Stimulated activated CD8-positive, alpha-beta memory T cell treated with anti-CD3 and anti-CD28 coated beads, Interleukin-4, amount 100 ng/mL, for 4 hours (primary cell): ENCODE measurements at places on chromosomes 3 and 15.

DNA sequence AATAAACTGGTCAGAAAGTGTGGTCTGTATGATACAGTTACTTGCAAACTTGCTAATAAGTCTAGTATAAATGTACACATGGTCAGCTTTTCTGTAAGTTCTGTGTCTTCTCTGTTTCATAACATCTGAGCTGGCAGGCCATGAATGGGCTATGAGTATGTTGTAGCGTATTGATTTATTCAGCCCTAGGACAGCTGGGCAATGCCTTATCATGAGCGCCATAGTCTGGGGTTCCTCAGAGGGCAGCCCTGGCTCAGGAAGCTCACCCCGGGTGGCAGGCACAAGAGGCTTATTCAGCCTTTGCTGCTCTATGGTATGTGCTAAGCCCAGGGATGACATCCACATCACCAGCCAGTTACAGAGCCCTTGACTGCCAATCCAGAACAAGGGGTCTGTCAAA lies 50.7 kb upstream of the CCR2 start:
- DNase-seq: no peak

DNA sequence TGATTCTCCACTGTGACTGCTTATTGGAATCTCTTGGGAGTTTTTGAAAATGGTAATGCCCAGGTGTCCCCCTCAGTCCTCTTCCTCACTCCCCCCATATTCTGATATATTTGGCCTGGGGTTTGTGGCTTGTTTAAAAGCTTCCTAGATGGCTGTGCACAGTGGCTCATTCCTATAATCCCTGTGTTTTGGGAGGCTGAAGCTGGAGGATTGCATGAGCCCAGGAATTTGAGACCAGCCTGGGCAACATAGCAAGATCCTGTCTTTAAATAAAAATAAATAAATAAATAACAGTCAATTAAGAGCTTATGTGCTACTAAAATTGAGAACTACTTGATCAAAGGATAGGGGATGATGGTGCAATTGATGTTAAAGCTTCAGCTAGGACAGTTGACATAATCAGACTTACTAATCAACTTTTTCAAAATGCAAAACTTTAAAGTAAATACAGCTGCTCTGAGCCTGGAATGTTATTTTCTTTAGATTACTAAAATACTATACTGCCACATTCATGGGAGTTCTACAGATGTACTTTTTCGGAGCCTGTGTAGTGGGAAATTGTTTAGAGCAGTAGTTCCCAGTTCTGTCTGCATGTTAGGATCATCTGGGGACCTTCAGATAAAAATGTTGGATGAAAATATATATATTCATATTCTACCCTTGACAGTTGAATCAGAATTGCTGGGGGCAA lies 33.4 kb downstream of the ARIH1 start:
- no peak for DNase-seq

GRCh38 chr3:29011441-29011840 lies 269.4 kb upstream of the RBMS3 start:
- no peak for DNase-seq

DNA sequence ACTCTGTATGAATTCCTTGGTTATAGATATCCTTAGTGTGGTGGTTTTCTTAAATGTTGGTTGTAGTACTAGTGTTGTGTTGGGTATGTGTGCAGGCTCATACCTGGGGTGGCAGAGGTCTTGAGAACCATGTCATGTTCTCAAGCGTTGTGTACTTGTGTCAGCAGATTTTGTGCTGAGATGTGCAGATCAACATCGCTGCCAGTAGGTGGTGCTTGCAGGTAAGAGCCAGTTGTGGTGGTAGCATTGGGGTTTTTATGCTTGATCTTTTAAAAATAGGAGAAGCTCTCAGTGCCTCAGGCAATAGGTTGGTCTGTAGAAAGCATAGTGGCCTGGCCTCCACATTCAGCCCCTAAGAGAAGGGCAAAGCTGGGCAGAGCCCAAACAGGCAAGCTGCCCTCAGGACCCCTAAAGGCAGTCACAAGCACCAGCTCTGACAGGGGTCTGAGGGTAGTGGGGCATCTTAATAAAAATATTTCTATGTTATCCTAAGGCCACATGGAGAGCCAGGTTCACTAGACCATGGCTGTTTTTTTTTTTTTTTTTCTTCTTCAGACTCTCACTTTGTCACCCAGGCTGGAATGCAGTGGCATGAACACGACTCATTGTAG lies 164.0 kb downstream of the IL20RB start:
- DNase-seq: no peak

DNA sequence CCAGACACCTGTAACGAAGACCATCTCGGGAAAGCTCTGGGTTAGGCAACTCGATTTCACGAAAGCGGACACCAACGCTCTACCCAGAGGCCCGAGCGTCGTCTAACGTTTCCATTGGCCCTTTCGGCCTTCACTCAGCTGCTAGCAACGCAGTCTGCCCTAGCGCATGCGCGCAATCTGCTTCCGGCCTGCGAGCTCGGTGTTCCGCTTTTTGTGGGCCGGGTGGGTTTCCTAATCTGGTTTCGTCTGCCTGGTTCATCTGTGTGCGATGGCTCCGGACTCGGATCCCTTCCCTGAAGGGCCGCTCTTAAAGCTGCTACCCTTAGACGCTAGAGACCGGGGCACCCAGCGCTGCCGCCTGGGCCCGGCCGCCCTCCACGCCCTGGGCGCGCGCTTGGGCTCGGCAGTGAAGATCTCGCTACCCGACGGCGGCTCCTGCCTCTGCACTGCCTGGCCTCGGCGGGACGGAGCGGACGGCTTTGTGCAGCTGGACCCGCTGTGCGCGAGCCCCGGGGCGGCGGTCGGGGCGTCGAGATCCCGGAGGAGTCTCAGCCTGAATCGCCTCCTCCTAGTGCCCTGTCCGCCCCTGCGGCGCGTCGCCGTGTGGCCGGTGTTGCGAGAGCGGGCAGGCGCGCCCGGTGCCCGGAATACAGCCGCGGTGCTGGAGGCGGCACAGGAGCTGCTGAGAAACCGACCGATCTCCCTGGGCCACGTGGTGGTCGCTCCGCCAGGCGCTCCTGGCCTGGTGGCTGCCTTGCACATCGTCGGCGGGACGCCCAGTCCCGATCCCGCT lies 24.0 kb upstream of the GATM start:
- DNase-seq: peak; percentile 92

- DNase-seq: no peak
Measured at GRCh38 chr15:93070551-93071296, 18.3 kb downstream of the RGMA start.
